Activated CD4-positive, alpha-beta T cell treated with anti-CD3 and anti-CD28 coated beads, Interleukin-2, amount 50 U/mL, for 24 hours (primary cell): ENCODE measurements at places on chromosomes 3 and 15.

DNA sequence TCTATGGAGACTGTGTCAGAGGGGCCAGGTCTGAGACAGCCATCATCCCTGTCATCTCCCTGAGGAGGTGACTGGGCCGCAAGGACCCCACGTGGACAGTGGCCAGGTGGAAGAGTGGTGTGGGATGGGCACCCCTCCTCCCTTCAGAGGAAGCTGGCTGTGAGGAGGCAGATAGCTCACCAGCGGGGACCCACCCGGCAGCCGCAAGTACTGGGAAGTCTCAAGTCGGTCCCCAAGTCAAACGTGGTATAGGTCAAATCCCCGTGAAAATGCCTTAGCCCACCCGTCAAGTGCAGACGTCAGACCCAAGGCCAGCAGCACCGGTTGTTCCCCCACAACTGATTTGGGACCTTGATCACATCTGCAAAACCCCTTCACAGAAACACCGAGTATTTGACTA is 12.3 kb upstream of the KLF13 start:
- no peak for DNase-seq

DNA sequence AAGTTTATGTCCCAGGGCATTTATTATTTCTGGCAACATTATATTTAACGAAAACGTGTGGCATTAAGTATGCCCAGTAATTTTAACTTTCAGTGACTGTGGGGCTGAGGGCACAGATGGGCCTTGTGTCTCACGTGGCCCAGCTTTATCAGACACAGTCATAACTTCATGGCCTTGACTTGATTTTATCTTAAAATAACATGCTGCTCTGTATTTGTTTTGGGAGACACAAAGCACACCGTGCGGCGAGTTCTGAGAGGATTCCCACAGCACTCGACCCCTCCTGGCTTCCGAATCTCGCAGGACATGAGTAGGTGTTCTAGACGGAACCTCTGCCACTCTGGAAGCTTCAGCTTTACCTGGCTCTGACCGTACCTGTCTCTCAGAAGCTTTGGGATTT is 180.8 kb downstream of the ADAMTS17 start:
- no peak for DNase-seq

DNA sequence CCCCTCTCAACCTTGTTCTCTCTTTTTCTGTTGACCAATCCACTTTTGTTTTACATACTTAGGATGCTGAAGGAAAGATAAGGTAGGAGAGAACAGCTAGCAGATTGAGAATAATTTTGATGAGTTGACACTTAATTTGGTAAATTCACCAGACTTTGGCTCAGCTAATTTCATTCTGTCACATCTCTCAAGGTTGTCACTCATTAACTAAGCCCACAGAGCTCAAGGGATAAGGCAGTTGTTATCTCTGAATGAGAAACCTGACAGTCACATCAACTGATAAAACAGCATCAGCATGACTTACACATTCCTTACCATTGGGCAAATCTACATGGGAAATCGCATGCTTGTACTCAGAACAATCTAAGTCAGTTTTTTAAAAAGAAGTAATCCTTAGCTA is 591.4 kb downstream of the NLGN1 start:
- DNase-seq, result no peak

DNA sequence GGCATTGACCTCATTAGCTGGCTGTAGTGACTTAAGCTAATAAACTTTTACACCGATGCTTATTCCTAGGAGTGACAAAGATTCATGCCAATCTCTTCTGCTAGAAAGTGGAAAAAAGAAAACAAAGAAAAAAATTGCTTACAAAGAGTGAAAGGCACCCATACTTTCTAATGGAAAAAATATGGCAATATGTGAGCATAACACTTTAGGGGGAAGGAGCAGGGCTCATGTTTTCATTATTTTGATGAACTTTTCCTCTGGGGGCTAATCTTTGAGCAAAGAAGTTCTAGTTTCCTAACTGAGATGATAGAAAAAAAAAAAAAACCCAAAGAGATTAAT is 94.8 kb upstream of the THRB start:
- DNase-seq, result no peak

- no peak for DNase-seq
Measured at GRCh38 chr15:57649138-57649537, 57.4 kb upstream of the POLR2M start.

GRCh38 chr3:38655708-38656300 is 6.3 kb upstream of the SCN5A start:
- DNase-seq, result peak; percentile 18

- no peak for DNase-seq
Measured at GRCh38 chr3:31622636-31623288, 90.0 kb downstream of the STT3B start.

DNA sequence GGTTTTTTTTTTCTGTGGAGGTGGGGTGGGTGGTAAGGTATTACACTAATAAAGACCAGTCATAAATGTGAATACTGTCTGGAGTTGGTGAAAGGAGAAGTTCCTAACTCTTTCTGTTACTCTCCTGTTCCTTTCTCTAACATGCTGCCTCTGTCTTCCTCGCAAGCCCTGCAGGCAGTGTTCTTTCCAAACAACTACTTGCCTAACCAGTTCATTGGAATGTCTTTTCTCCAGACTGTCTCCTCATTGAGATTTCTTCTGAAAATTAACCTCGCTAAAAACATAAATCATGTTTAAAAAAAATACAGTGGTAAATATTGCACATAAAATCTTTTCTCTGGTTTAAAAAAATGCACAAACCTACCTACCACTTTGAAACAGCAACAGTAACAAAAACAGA is 135.2 kb downstream of the TP63 start:
- no peak for DNase-seq

GRCh38 chr3:168087539-168087938 is 8.2 kb downstream of the GOLIM4 start:
- no peak for DNase-seq

GRCh38 chr3:71251156-71251775 is 332.3 kb downstream of the FOXP1 start:
- DNase-seq, result no peak

GRCh38 chr3:116757315-116757714 is 47.7 kb downstream of the TUSC7 start:
- DNase-seq, result no peak

DNA sequence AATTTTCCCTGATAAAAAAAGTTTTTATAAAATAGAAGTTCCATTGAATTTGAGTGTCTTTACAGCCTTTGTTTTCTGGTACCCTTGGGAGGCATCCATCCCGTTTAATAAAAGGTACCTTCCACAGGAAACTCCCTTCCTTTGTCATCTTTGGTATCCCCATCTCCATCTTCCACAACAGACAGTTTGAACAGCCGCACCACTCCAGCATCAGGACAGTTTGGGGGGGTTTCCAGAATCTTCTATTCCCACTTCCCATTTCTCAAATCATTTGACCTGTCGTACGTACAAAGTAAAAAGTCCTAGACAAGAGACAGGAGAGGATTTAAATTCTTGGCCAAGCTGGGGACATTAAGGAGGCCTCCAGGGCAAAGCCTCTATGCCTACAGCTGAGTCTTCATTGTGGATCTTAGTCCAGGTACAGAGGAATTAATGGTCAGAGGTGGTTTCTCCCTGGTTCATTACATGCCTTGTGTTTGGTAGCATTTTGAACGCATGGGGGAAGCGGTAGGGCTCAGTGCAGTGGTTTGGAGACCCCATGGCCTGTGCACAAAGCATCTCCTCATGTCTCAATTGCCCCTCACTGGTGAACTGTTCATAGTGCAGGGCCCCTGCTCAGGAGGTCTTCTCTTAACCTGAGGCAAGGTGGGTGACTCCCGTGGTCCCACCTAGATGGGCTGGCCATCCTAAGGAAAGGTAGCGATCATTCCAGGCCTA is 19.4 kb upstream of the BCL2A1 start:
- no peak for DNase-seq

DNA sequence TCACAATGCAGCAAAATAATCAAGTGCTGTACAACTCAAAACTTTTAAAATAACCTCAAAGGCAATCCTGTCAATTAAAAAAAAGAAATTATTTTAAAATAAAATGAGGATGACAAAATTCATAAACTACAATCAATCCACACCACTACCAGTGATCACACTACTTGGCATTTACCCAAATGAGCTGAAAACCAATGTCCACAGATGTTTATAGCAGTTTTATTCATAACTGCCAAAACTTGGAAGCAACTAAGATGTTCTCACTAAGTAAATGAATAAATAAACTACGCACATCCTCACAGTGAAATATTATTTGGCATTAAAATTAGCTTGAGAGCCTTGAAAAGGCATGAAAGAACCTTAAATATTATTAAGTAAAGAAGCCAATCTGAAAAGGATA is 121.3 kb downstream of the STAG1 start:
- no peak for DNase-seq

- DNase-seq, result no peak
Measured at GRCh38 chr15:72911626-72912025, 128.1 kb upstream of the ADPGK start.

DNA sequence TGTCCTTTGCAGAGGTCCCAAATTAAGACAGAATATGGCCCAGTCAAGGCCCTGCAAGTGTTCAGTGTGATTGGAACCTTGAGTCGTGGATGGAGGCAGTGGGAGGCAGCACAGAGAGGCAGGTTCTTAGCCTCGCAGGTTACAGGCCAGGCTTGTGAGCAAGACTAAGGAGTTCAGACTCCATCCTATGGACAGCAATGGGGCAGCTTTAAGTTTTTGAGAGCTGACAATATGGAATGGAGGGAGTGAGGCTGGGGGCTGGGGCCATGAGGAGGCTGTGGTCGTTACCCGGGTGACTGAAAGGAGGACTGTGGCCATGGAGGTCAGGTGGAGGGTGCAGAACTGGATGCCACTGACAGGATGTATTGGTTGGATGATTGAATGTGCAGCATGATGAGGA is 74.1 kb upstream of the PRR23C start:
- DNase-seq, result no peak
